Activated T-cell treated with anti-CD3 and anti-CD28 coated beads, Interleukin-2, amount 50 U/mL, for 72 hours (primary cell): ENCODE measurements at places on chromosomes 5 and 9.

GRCh38 chr5:69415584-69415958 is 655 bp downstream of the MARVELD2 start:
- H3K4me3 ChIP-seq: peak overlapping the region; percentile 70
- no peak overlapping the region for H3K27ac ChIP-seq
- no peak for DNase-seq
- peaks cover 8% of the 10 kb centered on the region for H3K4me1 ChIP-seq

DNA sequence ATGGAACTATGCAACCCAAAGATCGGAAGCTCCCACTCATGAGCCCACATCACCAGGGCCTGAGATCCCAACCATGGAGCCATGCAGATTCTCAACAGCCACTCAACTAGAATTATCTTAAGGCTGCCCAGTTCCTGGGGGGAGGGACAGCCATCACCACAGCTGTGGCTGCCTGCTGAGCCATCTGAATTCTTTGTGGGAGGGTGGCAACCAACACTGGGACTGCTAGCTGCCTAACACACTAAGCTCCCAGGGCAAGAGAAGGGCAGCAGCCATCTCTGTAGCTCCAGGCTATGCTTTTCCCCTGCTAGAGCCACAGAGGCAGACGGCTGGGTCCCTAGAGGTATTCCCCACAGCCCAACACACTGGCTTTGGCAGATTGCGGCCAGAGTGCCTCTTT is 251.3 kb upstream of the GRAMD2B start:
- no peak for DNase-seq
- H3K27me3 ChIP-seq: no peaks in the 10 kb centered on the region
- no peak overlapping the region for H3K4me3 ChIP-seq
- no peaks in the 10 kb centered on the region for H3K36me3 ChIP-seq

GRCh38 chr5:61595426-61595825 is 263.4 kb downstream of the ZSWIM6 start:
- H3K36me3 ChIP-seq: no peaks in the 10 kb centered on the region
- no peak for DNase-seq
- peaks cover 18% of the 10 kb centered on the region for H3K27me3 ChIP-seq
- no peak overlapping the region for H3K27ac ChIP-seq
- no peaks in the 10 kb centered on the region for H3K4me1 ChIP-seq

DNA sequence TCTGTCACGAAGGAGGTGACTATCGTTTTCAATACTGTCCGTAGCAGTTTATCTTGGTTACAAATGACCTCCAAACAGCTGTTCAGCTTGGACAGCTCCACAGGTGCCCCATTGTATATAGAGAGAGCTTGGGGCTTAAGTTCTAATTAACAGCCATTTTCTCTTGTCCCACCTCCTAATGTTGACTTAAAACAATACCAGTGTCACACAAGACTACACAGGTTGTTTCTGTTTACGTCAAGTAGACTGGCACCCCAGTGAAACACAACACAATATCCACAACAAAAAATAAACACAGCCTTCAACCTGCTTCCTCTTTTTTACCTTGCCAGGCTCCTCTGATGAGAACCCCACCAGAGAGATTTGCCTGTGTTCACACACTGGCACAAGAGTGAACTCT is 39.8 kb upstream of the TLE1 start:
- H3K4me3 ChIP-seq: no peak overlapping the region
- no peak overlapping the region for H3K27ac ChIP-seq
- no peaks in the 10 kb centered on the region for H3K4me1 ChIP-seq
- no peaks in the 10 kb centered on the region for H3K36me3 ChIP-seq
- DNase-seq: no peak

DNA sequence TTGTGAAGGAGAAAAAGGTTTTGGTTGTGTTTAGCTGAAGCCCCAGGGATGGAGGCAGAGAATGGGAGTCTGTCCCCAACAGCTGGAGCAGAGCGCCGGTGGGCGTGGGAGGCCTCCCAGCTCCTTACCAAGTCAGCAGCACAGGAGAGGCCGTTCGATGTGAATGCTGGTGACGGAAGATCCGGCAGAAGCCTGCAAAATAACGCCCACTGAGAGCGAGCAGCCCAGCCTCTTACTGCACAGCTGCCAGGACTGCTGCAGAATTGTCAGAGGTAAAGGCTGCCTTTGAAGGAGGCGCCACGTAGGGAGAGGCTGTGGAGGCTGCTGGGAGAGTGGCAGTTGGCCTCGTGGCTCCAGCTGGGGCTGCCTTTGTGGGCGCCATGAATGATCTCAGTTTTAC is 26.2 kb downstream of the ANGPTL2 start:
- DNase-seq: no peak
- no peaks in the 10 kb centered on the region for H3K36me3 ChIP-seq

DNA sequence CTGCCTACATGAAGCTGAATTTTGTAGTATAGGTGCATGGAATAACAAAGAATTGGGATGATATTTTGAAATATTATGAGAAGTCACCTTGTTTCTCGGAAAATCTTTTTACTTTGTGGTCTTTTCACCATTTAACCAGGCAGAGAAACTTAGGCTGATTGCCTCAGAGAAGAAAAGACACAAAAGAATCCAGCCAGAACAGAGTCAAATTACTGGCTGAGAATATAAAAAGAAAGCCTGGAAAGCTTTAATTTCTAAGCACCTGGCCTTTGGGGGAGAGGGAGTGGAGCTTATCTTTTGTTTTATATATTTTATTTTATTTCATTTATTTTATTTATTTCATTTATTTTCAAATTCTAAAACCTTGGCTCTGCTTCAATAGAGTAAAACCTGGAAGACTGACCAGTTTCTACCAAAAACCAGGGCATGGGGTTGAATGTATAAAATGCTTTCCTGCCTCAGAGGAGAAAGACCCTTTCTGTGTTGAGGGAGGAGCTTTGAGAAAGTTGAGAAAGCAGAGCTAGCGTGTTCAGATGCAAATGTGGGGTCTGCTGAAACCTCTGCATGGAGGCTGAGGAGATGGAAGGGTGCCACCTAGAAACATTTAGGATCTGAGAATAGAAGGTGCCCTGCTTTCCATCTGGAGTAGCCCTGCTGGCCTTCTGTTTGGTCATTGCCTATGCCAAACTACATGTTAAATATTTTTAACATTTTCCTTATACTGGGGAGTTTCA is 81.6 kb downstream of the NREP start:
- no peak overlapping the region for H3K27ac ChIP-seq
- no peak for DNase-seq
- no peaks in the 10 kb centered on the region for H3K36me3 ChIP-seq
- H3K4me3 ChIP-seq: no peak overlapping the region
- H3K27me3 ChIP-seq: no peaks in the 10 kb centered on the region

GRCh38 chr5:145975001-145975360 is 38.6 kb downstream of the SH3RF2 start:
- DNase-seq: no peak
- peaks cover 2% of the 10 kb centered on the region for H3K36me3 ChIP-seq
- peaks cover 7% of the 10 kb centered on the region for H3K4me1 ChIP-seq
- no peak overlapping the region for H3K4me3 ChIP-seq

- no peaks in the 10 kb centered on the region for H3K4me1 ChIP-seq
- no peaks in the 10 kb centered on the region for H3K36me3 ChIP-seq
- H3K4me3 ChIP-seq: no peak overlapping the region
These were observed 37.6 kb upstream of the GGTA1 start for GRCh38 chr9:121537283-121537682.

DNA sequence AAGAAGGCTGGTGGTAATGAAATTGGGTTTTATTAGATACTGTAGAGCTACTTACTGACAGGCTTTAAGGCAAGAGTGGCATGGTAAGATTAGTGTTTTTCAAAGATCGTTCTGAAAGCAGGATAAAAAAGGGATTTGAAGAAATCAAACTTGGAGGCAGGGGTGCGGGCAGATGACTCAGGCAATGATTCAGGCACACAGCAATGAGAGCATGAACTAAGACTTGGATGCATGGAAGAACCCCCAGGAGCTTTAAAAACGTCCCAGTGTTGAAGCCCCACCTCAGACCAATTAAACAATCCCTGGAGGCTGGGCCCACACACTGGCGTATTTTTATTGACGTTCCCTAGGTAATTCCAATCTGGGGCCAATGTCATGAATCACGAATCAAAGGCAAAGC is 102.5 kb downstream of the SREK1 start:
- no peak for DNase-seq
- no peaks in the 10 kb centered on the region for H3K36me3 ChIP-seq
- H3K4me3 ChIP-seq: no peak overlapping the region
- H3K27me3 ChIP-seq: no peaks in the 10 kb centered on the region

- peak overlapping the region; percentile 89 for H3K27ac ChIP-seq
- peaks cover 3% of the 10 kb centered on the region for H3K36me3 ChIP-seq
- H3K4me1 ChIP-seq: peaks cover 86% of the 10 kb centered on the region
- H3K4me3 ChIP-seq: peak overlapping the region; percentile 68
- no peaks in the 10 kb centered on the region for H3K27me3 ChIP-seq
These were observed 16.0 kb downstream of the TRMO start for GRCh38 chr9:97906236-97906831.

GRCh38 chr5:73378070-73378469 is 70.5 kb downstream of the FOXD1 start:
- H3K4me3 ChIP-seq: no peak overlapping the region
- H3K4me1 ChIP-seq: peaks cover 16% of the 10 kb centered on the region
- H3K27ac ChIP-seq: no peak overlapping the region
- no peak for DNase-seq

DNA sequence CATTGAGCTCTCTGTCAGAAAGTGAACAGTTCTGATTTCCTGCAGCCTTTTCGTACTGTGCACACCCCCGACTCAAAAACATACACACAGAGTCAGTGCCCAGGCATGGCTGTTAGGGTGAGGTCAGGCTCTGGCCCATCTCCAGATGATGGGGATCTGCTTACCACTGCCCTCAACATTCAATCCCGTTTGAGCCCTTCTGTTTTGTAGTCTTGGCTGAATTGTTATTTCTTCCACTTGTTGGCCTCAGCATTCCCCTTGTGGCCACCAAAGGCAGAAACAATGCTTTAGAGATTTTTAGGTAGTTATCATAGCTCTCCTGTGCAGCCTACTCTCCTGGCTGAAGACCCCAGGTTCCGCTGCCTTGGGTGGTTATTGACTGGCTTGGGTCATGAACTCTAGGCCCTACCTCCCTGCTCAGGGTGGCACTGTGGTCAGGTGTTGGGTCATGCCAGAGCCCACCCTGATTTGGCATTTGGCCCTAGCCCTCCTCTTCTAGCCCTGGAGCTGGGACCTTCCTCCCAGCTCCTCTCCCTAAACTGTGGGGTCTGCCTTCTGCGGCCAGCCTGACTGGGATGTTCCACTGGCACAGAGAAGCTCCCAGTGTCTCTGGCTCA is 7.8 kb upstream of the MYOZ3 start:
- no peaks in the 10 kb centered on the region for H3K27me3 ChIP-seq
- H3K27ac ChIP-seq: no peak overlapping the region
- H3K4me1 ChIP-seq: no peaks in the 10 kb centered on the region
- H3K36me3 ChIP-seq: no peaks in the 10 kb centered on the region
- DNase-seq: no peak
- H3K4me3 ChIP-seq: no peak overlapping the region

GRCh38 chr9:6708732-6709131 is 49.0 kb upstream of the KDM4C start:
- peaks cover 3% of the 10 kb centered on the region for H3K36me3 ChIP-seq
- H3K27me3 ChIP-seq: no peaks in the 10 kb centered on the region
- no peak overlapping the region for H3K27ac ChIP-seq
- no peak for DNase-seq
- H3K4me1 ChIP-seq: peaks cover 8% of the 10 kb centered on the region

DNA sequence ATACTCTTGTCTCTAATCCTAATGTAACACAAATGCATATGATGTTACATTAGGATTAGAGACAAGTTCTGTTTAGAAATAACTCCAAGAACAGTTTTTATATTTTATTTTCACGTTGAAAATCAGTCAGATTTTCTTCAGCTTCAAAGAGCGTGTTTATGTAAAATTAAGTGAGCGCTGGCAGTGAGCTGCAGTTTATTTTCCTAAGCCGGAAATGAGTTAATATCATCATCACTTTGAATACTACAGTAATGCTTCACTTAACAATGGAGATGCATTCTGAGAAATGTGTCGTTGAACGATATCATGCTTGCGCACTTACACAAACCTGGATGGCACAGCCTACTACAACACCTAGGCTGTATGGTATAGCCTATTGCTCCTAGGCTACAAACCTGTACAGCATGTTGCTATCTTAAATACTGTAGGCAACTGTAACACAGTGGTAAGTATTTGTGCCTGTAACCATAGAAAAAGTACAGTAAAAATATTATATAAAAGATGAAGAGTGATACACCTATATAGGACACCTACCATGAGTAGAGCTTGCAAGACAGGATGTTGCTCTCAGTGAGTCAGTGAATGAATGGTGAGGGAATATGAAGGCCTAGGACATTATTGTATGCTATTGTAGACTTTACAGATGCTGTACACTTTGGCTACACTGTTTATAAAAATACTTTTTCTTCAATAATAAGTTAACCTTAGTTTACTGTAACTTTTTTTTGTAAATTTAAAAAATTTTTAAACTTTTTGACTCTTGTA is 65.9 kb upstream of the C5orf46 start:
- no peak for DNase-seq
- no peaks in the 10 kb centered on the region for H3K36me3 ChIP-seq
- no peaks in the 10 kb centered on the region for H3K4me1 ChIP-seq
- H3K27ac ChIP-seq: no peak overlapping the region
- peaks cover 5% of the 10 kb centered on the region for H3K27me3 ChIP-seq
- no peak overlapping the region for H3K4me3 ChIP-seq

GRCh38 chr9:38419181-38419580 is 5.1 kb downstream of the IGFBPL1 start:
- H3K4me3 ChIP-seq: no peak overlapping the region
- no peaks in the 10 kb centered on the region for H3K36me3 ChIP-seq
- no peak for DNase-seq
- peaks cover 24% of the 10 kb centered on the region for H3K27me3 ChIP-seq

DNA sequence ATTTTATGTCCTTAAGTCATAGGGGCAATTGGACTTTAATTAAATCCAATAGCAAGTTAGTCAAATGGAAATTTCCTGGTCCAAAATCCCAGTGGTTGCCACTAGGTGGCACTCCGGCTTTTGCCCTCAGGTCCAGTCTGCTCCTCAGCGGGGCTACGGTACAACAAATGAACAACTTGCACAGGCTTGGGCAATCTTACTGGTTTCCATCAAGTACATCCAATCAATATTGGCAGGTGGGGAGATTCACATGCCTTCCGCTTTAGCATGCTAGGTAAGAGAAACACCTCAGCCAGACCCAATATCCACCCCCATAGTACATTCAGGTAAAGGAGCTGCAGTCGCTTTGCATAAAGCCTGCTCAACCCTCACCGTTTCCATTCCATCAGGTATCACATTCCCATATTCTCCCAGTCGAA is 6.3 kb upstream of the MXD3 start:
- no peak overlapping the region for H3K4me3 ChIP-seq
- peaks cover 8% of the 10 kb centered on the region for H3K36me3 ChIP-seq
- H3K4me1 ChIP-seq: peaks cover 30% of the 10 kb centered on the region
- peak; percentile 76 for DNase-seq

DNA sequence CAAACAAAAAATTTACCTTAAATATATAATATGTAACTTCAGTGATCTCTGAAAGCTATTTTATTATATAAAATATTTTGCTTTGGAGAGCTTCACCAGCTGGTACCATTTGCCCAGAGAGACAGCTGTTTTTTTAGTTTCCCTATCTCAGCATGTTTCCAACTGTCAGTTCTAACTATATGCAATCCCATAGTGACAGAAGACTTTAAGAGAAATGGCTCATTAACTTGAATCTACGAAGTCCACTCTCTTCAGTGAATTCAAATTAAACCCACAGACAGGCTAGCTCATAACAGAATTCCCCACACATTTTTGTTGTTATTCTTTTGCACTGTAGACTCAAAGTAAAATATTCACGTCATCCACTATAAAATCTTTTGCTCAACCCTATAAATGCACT is 251.8 kb upstream of the POU5F2 start:
- H3K4me3 ChIP-seq: no peak overlapping the region
- no peak for DNase-seq
- no peaks in the 10 kb centered on the region for H3K27me3 ChIP-seq
- H3K4me1 ChIP-seq: peaks cover 5% of the 10 kb centered on the region
- no peaks in the 10 kb centered on the region for H3K36me3 ChIP-seq
